Fibroblast of skin of right biceps (primary cell): ENCODE measurements at places on chromosomes 13 and 19.

GRCh38 chr13:27403203-27403678 is 21.2 kb upstream of the GTF3A start:
- peak; percentile 87 for DNase-seq

GRCh38 chr13:50677687-50678463 is 165.6 kb downstream of the DLEU7 start:
- peak; percentile 73 for DNase-seq

DNA sequence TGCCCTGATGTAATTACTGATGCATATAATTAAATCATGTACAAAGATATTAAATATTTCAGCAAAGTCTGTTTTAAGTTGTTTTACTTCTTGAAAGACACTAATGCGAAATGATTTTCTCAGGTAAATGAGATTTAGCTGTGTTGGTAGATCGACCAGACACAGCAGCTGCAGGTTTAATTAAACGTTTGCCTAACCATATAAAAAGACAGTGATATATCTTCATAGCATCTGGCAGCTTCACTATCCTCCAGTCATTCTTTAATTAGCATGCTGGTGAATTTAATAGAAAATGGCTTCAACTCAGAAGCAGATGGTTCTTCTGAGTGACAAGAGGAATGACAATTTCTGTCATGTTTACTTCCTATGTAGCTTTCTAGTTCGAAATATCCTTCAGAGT is 69.3 kb downstream of the NHLRC3 start:
- no peak for DNase-seq

- no peak for DNase-seq
Observed at GRCh38 chr19:18317961-18318800, 4.7 kb downstream of the LSM4 start.
